ENCODE measurements at places on chromosomes 7 and 10. TPM values are rescaled to one million over a fixed set of nuclear protein-coding genes. Genes with fewer than 3 reads are reported as not detected.

The URGCP gene
- total RNA-seq: 26.3 TPM

DNA sequence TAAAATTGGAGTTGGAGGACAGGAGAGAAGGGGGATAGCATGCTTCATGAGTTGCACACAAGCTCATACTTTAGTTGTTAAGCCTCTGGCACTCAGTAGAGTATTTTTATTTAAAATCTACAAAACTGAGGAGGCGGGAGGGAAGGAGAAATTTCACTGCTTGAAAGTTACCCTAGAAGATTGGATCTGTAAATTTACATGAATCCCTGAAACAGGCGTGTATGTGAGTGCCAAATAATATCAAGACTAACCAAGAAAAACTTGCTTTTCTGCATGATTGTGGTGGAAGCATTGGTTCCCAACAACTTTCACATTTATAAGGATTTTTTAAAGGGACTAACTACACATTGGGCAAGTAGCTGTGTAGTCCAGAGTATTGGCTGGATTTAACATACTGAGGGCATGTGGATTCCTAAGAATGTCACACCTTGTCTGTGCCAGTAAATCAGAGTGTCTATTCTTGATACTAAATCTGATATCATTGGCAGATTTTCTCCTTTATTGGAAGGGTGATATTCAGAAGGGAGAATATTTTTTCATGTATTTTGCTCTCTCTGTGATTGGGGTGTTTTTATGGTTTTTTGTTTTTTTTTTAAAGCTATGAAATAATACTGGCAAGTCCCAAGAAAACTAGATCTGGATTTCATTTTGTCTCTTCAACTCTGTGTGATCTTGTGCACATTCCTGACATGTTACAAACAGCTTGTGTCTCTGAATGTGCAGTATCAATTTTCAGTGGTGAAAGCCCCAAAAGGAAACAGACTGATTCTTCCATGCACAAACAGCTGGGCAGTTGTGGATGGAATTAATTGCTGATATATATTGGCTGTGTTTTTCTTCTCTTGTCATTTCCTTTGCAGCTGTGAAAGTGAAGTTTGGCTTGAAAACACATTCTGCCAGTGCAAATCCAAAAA lies 67.2 kb downstream of the ADD3 start:
- DNase-seq: no peak

GRCh38 chr10:110399106-110399964 lies 94.6 kb upstream of the SMNDC1 start:
- no peak for DNase-seq

GRCh38 chr7:100077205-100077604 lies 4.3 kb downstream of the ZNF3 start:
- DNase-seq: no peak

DNA sequence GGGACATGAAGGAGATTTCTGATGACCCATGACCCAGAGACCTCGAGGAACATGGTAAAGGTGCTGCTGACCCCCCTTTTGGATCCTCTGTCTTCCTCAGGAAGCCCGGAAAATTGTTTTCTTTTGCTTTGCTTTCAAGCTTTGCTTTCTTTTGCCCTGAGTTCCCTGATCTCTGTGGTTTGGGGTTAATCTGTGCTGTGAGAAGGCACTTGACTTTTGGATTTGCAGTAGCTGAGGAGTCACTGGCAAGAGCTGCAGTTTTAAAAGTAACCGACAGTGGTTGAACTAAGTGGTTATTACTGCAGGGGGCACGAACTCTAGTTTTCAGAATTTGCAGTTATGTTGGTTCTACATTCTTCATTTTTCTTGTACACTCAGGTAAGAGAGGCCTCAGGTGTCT lies 53.0 kb downstream of the PDZD8 start:
- DNase-seq: no peak

GRCh38 chr7:13851736-13852135 lies 137.7 kb downstream of the ETV1 start:
- DNase-seq: no peak

DNA sequence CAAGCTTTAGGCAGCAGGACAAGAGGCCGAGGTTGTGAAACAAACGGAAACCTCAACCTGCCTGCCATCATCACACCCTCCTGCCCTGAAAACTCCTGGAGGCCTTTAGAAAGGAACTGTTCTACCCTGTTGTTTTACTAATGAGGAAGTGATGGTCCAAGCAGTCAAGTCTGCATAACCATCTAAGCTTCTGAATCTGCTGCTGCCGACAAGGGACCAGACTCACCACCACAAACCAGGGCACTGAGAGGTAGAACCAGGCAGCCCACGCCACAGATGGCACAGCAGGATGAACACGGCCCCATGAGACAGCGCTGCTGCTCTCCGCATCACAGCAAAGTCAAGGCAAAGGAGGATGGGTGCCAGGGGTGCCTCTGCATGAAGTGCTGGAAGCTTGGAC lies 209.4 kb downstream of the CELF2 start:
- no peak for DNase-seq

DNA sequence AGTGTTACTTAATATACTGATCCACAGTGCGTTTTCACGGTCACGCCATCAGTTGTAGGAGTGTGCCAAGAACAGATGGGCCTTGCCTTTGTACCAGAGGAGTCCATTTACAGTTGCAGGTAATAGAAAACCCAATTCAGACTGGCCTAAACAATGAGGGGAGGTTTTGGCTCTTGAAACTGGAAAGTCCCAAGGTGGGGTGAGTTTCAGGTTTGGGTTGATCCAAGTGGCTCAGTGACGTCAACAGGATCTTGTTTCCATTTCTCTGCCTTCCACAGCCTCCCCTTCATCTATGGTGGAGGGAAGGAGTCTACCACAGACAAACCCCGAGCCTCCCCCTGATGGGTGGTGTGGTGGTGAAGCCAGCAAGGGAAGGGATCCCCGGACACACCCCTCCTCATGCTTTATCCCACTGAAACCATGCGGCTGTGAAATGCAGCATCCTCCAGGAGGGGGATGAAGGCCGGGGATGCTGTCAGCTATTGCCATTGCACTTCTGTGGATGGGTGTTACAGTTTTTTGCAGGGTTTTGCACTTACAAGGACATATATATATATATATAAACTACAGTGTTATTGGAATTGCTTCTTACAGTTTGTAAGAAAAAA lies 14.8 kb upstream of the SH2D4B start:
- DNase-seq: no peak

DNA sequence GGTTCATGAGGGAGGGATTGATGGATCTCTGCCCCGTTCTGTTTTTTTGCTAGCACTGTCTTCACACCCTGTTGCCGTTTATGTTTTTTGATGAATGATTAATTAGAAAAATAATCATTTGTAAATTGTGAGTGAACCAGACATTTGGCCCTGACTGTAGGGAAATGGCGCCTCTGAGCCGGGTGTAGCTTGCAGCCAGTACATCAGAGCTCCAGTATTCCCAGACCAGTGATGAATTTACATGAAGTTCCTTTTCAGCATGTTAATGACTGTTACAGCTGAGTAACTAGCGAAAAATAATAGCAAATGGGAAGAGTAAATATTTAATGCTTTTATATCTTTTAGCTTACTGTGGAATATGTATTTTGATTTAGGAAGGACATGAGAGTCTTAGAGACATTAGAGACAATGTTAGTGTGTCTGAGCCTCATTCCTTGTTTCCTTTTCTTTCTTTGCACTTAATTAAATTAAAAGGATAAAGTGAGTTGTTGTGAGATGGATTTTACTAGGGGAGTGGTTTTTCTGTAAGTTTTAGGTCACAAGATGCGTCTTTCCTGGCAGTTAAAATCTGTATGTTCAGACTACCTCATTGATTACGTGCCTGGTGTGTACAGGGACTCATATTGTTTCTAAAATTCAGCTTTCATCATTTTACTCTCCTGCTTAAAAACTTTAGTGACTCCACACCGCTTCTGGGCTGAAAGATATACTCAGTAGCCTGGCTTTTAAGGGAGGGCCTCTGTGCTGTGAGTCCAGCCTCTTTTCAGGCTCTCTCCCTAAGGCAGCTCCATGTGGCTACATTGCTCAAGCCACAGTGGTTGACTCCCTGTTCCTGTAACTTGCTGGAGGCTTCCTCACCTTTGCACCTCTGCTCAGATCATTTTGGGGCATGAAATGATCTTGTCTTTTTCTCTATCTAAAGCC lies 86.4 kb downstream of the AUTS2 start:
- DNase-seq: no peak

GRCh38 chr10:75399461-75400162 lies 2.0 kb downstream of the ZNF503 start:
- DNase-seq: peak; percentile 51

DNA sequence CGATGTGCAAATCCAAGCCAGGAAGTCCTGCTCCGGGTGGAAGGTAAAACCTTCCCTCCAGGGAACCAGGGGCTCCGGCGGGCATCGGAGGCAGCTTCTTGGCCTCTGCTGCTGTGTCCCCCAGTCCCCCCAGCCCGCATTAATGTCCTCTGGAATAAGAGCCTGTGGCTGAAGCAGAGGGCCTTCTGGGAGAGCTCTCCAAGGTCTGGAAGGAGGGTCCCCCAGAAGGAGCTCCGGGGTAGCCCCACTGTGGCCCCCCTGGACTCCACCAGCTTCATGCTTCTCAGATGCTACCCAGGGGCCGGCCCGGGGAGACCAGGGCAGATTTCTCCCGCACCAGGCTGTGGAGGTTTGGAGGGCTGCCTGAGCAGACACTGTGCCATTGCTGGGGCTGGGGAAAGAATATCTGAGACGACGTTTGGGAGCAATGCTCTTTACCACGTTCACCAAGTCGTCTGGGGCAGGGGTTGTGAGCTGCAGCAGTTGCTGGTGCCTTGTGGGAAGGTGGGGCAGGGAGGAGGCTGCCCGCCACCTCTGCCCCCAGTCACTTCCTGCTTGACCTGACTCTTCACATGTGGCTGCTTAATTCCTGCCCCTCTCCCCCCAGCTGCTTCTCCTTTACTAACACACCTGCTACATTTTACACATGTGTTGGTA lies 8.3 kb downstream of the ZNF853 start:
- no peak for DNase-seq

- no peak for DNase-seq
Measured at GRCh38 chr10:88537322-88537721, 45.8 kb downstream of the RNLS start.

All from activated naive CD4-positive, alpha-beta T cell treated with anti-CD3 and anti-CD28 coated beads, Interleukin-2, amount 50 U/mL, for 72 hours (primary cell).